ENCODE measurements at places on chromosomes 13 and 19.

DNA sequence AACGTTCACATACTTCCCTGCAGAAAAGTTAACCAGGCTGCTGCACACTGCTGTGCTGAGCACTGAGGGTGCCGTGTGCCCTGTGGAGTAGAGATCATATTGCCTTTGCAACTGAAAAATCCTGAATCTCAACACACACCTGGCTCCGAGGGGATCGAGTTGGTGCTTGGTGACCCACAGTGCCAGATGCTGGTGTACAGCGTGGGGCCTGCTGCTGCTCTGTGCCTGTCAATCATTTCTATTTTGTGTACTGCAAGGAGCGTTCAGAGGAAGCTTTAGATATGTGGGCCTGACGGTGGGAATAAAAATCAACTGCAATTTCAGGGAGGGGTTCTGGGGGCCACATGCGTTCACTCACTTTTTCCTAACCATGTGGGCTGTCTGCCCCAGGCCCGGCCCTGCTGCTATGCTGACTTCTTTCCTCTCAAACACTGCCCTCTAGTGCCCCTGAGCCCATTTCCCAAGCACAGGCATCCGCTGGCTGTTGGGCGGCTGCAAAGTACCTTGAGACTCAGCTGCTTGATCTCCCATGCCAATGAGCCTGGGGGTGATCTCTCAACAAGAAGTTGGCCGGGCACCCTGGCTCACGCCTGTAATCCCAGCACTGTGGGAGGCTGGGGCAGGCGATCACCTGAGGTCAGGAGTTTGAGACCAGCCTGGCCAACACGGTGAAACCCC lies 9.7 kb upstream of the LENG8 start:
- peak; percentile 40 for DNase-seq

GRCh38 chr19:55341595-55342531 lies 2.2 kb downstream of the KMT5C start:
- no peak for DNase-seq

DNA sequence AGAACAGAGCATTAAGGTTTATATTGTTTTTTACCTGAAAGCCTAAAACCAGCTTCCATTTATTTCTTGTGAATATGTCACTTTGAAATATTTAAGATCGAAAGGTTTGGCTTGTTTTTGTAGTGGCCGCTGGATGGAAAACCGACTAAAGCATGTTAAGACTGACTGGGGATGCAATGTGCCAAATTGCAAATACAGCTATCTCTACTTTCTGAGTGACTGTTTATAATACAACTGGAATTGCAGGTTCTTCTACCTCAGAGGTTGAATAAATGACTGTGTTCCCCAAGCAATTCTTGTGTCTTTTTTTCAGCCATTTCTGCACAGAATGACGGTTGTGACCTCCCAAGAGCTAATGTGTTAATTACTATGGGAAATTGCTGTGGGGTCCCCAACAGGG lies 50.0 kb upstream of the TMTC4 start:
- no peak for DNase-seq

DNA sequence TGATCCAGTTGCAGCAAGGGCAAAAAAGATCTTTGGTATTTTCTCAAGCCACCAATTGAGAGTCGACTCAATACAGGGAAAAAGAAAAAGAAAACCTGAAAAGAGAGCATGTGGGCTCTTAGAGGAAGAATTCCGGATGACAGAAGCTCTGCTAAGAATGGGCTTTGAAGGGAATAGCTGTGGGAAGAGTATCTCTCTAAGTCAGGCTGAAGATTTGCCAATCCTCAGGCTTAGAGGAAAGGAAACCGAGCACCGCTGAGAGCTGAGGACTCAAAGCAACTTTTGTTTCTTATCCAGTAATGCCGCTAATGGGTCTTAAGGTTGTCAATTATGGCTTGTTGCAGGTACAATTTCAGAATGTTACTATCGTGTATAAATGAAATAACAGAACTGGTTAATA lies 166.4 kb downstream of the EFNB2 start:
- DNase-seq, result no peak

DNA sequence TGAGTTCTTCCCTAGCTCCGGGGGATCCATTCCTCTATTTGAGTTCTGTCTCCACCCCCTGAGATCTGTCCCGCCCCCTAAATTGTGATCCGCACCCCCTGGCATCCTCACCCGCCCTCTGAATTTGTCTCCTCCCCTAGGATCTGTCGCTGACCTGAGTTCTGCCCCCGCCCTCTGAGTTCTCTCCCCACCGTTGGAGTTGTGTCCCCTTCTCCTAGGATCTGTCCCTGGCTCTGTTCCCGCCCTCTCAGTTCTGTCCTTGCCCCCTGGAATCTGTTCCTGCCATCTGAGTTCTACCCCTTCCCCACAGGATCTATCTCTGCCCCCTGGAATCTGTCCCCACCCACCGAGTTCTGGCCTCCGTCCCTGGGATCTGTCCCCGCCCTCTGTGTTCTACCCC lies 1.0 kb upstream of the SLC17A7 start:
- DNase-seq, result no peak

GRCh38 chr13:73107481-73107880 lies 48.7 kb downstream of the KLF5 start:
- DNase-seq, result no peak

DNA sequence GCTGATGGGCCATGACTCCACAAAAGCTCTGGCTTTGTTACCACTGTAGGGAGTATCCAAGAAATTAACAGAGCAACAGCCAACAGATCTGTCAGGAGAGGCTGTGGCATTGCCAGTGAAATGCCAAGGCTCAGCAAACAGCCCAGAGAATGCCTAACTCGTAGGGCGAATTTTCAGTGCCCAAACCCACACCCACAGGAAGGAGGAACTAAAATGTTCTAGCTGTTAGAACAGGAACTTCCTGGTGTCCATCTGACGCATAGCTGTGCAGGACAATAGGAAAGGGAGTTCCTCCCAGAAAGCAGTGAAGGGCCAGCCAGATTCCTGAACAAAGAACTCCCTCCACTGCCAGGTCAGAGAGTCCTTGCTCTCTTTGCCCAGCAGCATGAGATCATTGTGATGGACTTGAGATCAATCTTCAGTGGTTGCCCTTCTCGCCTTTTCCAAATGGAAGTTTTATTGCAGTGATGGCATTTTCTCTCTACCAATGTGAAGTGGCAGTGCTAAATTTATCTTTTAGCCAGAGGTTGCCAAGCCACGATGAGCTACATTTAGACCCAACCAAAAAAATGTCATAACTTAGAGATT lies 224.2 kb upstream of the STARD13 start:
- DNase-seq, result no peak

DNA sequence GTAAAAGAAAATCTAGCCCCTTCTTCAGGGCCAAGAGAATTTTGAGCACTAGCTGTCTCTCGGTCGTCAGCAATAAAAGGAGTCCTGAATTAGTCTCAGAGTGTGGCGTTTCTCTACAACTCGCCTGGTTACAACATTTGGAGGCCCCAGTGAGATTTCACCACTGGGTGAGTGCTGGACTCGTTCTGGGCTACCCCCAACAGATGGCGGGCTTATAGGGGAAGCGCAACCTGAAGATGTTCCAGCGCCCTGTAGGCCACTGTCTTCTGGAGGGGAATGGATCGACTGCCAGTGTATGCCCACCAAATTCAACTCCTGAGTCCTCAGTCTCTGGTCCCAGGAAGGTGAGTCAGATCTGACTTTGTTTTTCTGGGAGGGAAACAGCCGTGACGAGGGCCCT lies 11.7 kb upstream of the ZNF181 start:
- peak; percentile 13 for DNase-seq

- peak; percentile 40 for DNase-seq
Observed at GRCh38 chr13:60164234-60164889, 634 bp upstream of the DIAPH3 start.

DNA sequence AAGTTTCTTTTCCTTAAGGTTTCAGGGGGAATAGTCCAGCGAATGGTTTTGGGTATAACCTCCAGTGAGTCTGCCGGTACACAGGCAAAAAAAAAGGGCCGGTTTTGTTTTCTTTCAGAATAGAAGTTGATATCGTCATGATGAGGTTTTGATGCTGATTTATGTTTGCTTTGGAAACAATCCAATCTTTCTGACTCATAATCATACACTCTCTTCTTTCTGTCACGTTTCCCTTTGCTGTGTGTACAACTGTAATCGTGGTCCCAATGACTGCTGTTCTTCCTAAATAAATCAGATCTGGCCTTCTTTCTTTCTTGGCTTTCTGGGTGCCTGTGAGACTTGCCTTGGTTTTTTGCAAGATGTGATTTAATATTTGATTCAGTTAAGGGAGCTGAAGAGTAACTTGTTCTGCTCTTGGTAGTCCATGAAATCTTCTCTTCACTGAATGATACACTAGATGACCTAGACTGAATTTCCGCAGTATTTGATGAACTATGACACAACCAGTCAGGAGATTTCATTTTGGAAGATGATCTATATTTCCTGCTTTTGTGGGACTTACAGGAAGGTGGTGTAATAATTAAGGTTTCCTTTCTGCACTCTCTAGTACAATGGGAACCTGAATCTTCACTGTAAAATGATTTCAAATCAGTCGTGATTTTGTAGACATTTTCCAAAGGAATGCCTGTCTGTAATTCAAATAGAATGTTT lies 34.9 kb upstream of the METTL21C start:
- DNase-seq, result peak; percentile 86

- no peak for DNase-seq
Observed at GRCh38 chr19:34534206-34534605, 52.6 kb downstream of the WTIP start.

GRCh38 chr13:49759503-49759902 lies 33.0 kb downstream of the KPNA3 start:
- DNase-seq, result no peak

DNA sequence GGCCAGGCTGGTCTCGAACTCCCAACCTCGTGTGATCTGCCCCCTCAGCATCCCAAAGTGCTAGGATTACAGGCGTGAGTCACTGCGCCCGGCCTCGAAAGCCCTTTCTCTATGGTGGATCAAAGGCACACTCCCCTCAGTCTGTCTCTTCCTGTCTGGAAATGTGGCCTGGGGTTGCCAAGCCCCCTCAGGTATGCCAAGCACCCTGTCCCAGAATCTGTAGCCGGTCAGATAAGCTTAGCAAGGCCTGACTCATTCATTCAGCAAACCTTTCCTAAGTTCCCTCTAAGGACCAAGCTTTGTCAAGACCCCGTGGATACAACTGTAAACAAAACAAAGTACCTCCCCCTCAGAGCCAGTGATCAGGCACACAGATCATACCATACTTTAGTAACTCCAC lies 14.1 kb downstream of the NUCB1 start:
- DNase-seq, result no peak

- no peak for DNase-seq
Observed at GRCh38 chr19:18194554-18195238, 1.7 kb downstream of the MPV17L2 start.

GRCh38 chr13:40597735-40598365 lies 68.6 kb downstream of the FOXO1 start:
- DNase-seq, result no peak

DNA sequence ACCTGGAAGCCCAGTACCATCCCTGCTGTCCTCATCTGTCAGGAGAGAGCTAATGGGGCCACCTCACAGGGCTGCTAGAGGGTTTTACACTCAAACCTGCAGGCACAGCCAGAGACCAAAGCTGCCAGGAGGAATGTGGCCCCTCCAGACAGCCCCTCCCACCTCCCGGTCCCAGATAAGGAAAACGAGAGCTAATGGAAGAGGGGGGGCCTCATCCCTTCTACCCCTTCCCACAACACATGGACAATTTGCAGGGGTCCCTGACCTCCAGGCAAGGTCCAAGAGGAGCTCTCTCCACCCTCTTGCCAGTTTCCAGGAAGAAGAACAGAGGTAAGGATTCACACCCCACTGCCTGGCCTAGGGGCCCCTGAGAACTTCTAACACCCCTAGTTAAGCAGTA lies 1.6 kb upstream of the PEPD start:
- no peak for DNase-seq

GRCh38 chr19:19207637-19208572 lies 3.9 kb upstream of the NCAN start:
- no peak for DNase-seq

GRCh38 chr13:29489650-29490560 lies 105.6 kb downstream of the SLC7A1 start:
- DNase-seq, result no peak

DNA sequence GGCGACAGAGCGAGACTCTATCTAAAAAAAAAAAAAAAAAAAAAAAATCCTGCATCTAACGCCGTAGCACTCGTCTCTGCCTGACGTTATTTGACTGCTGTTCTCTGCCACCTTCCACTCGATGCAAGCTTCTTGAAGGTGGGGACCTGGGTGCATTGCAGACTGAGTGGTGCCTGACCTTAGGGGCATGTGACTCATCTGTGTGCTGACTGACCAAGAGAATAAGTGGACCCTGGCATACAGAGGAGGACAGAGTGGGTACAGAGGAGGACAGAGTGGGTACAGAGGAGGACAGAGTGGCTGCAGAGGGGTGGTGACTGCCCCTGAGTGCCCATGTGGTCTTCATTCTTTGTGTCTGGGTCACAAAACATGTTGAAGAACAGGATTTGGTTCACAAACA lies 7.6 kb downstream of the WTIP start:
- no peak for DNase-seq

- DNase-seq, result no peak
Observed at GRCh38 chr19:11578258-11579142, 1.1 kb upstream of the ACP5 start.

- no peak for DNase-seq
Observed at GRCh38 chr13:103101500-103101899, 35.3 kb upstream of the SLC10A2 start.

GRCh38 chr13:44573071-44573470 lies 3.1 kb downstream of the TSC22D1 start:
- DNase-seq, result peak; percentile 27

DNA sequence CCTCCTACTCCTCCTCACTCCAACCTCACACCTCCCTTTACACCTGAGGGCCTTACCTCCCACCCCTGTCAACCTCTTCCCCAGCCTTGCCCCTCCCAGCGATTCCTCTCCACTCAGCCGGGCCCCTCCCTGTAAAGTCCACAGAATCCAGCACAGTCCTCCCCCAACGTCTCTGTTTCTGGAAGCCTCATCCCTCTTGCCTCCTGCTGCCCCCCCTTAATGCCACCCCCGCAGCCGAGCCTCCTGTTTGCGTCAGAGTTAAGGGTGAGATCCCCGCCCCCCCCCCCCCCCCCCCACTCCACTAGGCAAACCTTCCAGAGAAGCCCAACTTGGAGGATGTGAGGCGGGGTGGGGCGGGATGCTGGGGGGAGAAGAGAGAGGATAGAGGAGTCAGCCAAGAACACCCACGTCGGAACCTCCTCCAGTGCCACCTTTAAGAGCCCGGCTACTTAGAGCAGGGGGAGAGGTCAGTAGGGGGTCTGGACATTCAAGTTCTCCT lies 2.1 kb downstream of the UNC13A start:
- no peak for DNase-seq

- DNase-seq, result peak; percentile 30
Observed at GRCh38 chr19:55113570-55114039, 3.8 kb downstream of the PPP1R12C start.

- DNase-seq, result no peak
Observed at GRCh38 chr13:40970803-40971202, 48.3 kb downstream of the ELF1 start.

DNA sequence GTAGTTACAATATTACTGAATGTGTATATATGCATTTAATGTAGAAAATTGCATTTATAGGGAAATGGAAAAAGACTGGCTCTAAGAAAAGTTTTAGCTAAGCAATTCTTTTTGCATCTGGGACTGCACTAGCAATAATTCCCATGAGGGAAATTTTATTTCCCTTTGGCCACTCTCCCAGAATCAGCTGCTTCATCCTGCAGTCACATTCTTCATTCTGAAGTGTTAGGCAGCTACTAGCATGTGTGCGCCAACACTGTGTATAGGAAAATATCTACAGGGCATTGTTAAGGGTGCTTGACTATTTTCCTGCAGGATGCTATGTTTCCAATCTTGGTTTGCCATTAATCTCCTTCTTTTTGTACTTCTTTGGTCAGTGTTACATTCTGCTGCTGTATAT lies 312.8 kb upstream of the PCDH20 start:
- DNase-seq, result no peak

Measured in RKO (cell line).